ENCODE measurements at places on chromosomes 5 and 9.

- no peak for DNase-seq
These were observed 965 bp downstream of the GLIPR2 start for GRCh38 chr9:36137392-36138004.

DNA sequence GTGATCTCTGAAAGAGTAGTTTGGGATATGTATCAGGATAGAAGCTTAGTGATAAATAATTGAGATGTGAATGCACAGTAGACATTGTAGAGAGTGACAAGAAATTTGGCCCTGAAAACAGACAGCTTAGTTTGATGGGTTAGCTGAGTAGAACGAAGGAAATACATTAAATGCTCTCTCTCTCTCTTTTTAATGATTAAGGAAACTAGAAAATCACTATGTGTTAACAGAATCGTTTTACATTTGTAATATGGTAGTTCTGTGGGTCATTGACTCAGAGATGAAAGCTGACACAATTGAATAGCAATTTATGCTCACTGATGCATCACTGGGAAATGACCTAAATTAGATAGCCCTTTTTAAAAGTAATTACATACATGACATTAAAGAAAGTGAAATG, 739.8 kb upstream of the PTPRD start:
- DNase-seq: no peak

DNA sequence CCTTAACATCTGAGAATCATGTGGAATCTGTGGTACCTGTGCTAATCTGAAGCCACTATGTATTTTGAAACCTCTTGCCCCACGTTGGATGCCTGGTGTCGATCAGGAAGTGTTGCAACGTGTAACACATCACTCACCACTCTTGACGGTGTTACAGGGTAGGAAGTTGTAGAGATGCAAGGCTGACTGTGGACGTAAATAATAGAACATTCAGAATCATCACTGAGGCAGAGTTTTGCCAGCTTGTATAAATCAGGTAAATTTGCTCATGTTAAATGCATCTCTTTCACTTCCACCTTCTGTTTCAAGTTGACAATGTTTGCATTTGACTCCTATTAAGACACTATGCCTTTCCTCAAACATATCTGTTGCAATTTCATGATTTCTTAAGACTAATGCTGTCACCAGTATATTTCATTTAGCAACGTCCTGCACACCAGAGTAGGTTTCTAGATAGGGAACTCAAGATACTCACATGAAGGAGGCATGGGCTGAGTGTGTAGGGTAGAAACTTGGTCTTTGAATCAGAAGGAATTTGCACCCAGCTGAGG, 38.1 kb downstream of the BASP1 start:
- no peak for DNase-seq

DNA sequence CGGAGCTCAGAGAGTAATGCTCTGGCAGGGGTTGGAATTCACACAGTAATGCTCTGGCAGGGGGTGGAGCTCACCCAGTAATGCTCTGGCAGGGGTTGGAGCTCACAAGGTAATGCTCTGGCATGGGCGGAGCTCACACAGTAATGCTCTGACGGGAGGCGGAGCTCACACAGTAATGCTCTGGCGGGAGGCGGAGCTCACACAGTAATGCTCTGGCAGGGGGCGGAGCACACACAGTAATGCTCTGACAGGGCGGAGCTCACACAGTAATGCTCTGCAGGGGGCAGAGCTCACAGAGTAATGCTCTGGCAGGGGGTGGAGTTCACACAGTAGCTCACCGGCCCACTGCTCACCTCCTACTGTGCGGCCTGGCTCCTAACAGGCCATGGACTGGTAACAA, 47.2 kb upstream of the LPCAT1 start:
- no peak for DNase-seq

GRCh38 chr9:121718084-121718483, 66.7 kb downstream of the DAB2IP start:
- DNase-seq: no peak

DNA sequence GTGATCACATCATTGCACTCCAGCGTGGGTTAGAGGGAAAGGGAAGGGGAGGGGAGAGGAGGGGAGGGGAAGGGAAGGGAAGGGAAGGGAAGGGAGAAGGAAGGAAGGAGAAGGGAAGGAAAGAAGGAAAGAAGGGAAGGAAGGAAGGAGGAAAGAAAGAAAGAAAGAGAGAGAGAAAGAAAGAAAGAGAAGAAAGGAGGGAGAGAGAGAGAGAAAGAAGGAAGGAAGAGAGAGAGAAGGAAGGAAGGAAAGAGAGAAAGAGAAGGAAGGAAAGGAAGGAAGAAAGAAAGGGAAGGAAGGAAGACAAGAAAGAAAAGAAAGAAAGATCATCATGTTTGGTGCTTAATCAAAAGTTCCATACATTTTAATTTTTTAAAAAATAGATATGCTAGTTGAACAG, 136.2 kb downstream of the CMYA5 start:
- DNase-seq: no peak
